ENCODE measurements at places on chromosomes 11 and 22. TPM values are rescaled to one million over a fixed set of nuclear protein-coding genes. Genes with fewer than 3 reads are reported as not detected.

ZBTB16 gene
- total RNA-seq: 211 TPM

GRCh38 chr11:44627911-44628729, 62.7 kb downstream of the CD82 start:
- peak; percentile 47 for DNase-seq

SCO2 gene
- total RNA-seq: 9.4 TPM

GRCh38 chr11:68961245-68961644, 19.5 kb downstream of the MRGPRD start:
- DNase-seq: no peak

DNA sequence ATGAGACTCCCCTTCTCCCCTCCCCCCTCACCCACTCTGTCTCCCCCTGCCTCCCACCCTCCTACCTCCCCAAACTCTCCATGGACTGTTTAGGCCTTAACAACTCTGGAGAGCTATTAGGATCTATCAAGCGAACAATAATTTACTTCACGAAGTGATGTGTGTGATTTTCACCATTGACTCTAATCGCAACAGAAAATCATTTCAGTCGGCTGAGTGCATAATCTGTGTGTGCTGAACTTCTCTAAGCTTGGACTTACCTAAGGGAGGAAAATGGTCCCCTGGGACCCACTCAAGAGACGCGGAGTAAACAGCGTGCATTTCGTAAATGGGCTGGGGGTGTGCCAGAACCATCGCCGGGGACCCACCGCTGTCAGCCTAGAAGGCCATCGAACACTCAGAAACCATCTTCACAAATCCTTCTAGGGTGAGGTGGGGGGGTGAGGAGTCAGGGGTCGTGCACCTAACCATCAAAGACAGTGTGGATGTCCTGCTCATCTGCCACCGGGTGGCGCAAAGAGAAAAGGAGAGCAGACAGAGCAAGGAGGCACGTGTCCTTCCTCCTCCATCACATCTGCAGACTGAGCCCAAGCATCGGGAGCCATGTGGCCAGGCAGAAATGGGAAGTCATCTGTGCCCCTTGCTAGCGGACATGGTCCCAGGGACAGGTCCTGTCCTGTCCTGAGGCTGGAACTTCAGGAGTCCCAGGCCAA, 62.1 kb upstream of the NUP50 start:
- peak; percentile 41 for DNase-seq

GRCh38 chr22:27990879-27991278, 71.8 kb upstream of the PITPNB start:
- no peak for DNase-seq

SCGB1C1 gene
- total RNA-seq: not detected

GRCh38 chr22:50641696-50642607, 14.0 kb upstream of the ARSA start:
- DNase-seq: peak; percentile 82

OPCML gene
- total RNA-seq: 0.16 TPM

GRCh38 chr22:41664490-41664889, 24.2 kb downstream of the SNU13 start:
- no peak for DNase-seq

- DNase-seq: no peak
Observed at GRCh38 chr11:860234-861104, 17.8 kb downstream of the TSPAN4 start.

GRCh38 chr11:23679981-23680380, 816.9 kb upstream of the LUZP2 start:
- no peak for DNase-seq

GRCh38 chr11:95072948-95073347, 6.2 kb downstream of the SRSF8 start:
- DNase-seq: no peak

DNA sequence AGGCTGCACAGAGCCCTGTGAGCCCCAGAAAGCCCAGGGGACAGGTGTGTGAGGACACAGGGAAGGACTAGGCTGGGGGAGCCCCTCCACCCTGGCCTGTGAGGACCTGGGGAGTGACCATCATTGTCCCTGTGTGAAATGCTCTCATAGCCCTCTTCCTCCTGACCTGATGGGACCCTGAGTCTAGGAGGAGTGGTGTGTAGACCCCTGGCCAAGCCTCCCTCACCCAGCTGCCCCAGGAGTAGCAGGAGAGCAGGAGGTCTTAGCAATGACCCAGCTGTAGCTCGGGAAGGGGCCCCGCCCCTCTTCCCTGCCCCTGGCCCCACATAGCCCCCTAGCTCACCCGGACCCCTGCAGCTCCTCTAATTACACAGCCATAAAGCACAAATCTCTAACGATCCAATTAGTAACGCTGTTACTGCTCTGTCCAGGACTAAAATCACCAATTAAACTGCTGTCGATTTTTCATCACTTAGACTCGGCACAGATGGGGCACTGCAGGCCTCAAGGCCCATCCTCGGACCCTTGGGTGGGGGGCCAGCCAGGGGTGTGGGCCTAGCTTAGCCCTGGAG, 6.6 kb upstream of the CABP7 start:
- no peak for DNase-seq

MMP13 gene
- total RNA-seq: not detected

DNA sequence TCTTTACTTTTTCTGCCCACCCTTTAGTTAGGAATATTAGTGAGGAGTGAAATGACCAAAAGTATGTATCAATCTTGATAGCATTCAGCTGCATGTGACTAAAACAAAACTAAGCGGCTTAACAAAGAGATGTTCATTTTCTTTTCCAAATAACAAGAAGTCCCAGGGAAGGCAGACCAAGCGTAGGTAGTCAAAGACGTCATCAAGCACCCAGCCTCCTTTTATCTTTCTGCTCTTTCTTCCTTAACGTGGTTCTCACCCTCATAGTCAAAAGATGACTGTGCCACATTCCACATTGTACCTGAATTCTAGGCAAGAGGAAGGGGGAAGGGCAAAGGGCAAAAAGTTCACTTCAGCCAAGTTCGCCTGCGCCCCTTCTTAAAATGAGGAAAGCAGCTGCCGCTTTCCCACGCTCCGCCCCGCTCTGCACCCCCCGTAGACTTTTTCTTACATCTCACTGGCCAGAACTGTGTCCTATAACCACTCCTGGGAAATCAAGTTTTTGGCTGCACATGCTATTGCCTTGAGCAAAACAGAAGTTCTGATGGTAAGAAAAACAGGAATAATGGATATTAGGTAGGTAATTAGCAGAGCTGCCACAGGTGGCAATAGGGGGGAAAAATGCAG, 14.6 kb upstream of the PGM2L1 start:
- DNase-seq: no peak

GRCh38 chr11:2737866-2738265, 38.1 kb upstream of the KCNQ1OT1 start:
- no peak for DNase-seq

GSTT4 gene
- not detected for total RNA-seq

MUC6 gene
- not detected for total RNA-seq

DNA sequence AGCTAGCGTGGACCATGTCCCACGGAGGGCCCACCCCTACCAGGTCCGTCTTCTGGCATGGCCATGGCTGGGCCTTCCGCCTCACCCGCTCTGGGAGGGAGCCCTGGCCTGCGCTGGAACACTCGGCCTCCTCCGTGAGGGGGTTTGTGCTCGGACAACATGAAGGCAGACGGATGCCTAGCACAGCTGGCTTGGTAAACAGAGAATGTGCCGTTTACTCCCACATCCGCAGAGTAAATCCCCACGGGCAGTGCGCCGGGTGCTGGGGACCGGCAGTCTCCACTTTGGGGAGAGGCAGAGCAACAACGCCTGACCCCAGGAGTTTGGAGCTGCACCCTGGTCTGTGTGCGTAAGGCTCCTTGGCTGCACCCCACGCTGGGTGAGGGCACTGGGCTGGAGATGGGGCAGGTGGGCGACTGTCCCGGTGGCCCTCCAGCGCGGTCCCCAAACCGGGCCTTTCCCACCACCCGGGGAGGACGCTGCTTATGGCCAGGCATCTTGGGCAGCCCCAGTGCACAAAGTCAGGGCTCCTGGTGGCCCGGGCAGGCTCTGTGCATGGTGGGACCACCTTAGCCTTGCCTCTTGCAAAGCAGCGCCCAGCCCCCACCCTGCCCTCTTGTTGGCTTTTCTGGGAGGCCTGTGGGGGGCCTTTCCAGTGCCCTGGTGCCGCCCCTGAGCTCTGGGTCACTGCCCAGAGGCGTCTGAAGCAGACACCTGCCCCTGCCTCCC, 30.7 kb upstream of the MUC5AC start:
- DNase-seq: no peak

- DNase-seq: no peak
Observed at GRCh38 chr11:61693922-61694601, 13.9 kb downstream of the DAGLA start.

- DNase-seq: no peak
Observed at GRCh38 chr22:44373234-44373633, 60.5 kb upstream of the SHISAL1 start.

- no peak for DNase-seq
Observed at GRCh38 chr11:75903276-75903675, 88.3 kb downstream of the UVRAG start.

TRIM22 gene
- total RNA-seq: 12.5 TPM

Data from lower leg skin (tissue), 4 donors.